ENCODE measurements at places on chromosomes 12 and 14.

GRCh38 chr12:96876966-96877365 is 30.1 kb upstream of the NEDD1 start:
- DNase-seq = no peak

- peak; percentile 71 for DNase-seq
These were observed 51.0 kb downstream of the MAGOHB start for GRCh38 chr12:10562306-10562933.

GRCh38 chr14:52954346-52955214 is 3.7 kb upstream of the FERMT2 start:
- DNase-seq = no peak

DNA sequence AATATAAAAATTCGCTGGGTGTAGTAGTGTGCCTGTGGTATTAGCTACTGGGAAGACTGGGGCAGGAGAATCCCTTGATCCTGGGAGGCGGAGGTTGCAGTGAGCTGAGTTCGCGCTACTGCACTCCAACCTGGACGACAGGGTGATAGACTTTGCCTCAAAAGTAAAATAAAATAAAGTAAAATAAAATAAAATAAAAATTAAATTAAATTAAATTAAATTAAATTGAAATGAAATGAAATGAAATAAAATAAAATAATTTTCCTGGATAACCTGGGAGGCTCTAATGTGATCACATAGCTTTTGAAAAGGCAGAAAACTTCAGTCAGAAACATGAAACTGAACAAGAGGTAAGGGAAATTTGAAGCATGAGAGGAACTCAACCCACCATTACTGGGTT is 818.4 kb upstream of the ATXN7L3B start:
- DNase-seq = no peak

DNA sequence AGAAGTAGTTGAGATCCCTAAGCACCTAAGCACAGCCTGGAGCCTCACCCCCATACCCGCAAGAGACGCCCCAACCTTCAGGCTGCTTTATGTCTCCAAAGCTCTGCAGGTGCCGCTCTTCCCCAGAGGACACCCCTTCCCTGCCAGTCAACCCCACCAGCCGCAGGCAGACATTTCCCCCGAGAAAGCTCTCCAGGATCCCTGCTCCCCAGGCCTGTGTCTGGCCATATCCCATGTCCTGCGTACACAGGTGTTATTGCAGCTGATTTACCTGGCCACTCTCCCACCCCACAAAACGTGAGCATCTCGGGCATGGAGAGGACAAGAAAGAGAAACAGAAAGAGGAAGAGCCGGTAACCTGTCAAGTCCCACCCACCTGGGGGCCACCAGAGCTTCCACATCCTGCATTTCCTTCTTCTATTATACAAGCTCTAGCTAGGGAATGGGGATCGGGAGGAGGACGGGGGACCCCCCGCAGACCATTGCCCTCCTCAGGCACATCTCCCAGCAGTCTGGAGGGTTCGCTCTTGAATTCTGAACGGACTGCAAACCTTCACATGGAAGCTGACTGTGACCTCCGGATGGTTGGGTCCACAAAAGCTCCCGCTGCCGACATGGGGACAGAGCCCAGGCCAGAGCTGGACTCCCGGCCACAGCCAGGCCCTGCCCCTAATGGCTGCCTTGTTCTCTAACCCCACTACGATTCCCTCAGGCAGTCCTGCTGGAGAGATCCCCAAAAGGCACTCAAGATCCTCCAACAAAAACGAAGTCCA is 17.6 kb downstream of the CCDC88C start:
- no peak for DNase-seq

DNA sequence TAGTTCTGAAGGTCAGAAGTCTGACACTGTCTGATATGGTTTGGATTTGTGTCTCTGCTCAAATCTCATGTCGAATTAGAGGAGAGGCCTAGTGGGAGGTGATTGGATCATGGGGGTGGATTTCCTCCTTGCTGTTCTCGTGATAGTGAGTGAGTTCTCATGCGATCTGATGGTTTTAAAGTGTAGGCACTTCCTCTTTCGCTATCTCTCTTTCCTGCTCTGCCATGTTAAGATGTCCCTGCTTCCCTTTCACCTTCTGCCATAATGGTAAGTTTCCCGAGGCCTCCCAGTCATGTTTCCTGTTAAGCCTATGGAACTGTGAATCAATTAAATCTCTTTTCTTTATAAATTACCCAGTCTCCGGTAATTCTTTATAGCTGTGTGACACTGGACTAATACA is 84.1 kb upstream of the TMTC1 start:
- no peak for DNase-seq

DNA sequence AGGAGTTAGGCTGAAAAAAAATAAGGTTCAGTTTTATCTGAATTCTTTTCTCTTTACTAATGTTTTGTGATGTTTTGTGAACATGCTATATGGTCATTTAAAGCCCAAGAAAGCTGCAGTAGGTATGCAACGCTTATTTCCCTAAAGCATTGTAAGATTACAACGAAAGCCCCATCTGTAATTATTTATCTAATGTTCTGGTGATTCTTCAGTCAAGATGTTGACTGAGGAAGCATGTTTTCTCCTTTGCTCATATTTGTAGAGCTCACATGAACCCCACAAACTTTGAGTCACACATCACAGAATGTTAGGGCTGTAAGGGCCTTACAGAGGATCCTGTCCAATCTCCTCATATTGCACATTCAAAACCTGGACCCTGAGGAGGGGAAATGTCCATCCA is 3.2 kb upstream of the TUBA1C start:
- DNase-seq = no peak

GRCh38 chr12:27382171-27382795 is 49.6 kb downstream of the BMAL2 start:
- no peak for DNase-seq
